ENCODE measurements at places on chromosomes 5 and 9. TPM values are rescaled to one million over a fixed set of nuclear protein-coding genes. Genes with fewer than 3 reads are reported as not detected.
A peak's percentile ranks its signal among the peaks of the same experiment; 100 is the strongest.

IL13 gene
- not detected for total RNA-seq

DNA sequence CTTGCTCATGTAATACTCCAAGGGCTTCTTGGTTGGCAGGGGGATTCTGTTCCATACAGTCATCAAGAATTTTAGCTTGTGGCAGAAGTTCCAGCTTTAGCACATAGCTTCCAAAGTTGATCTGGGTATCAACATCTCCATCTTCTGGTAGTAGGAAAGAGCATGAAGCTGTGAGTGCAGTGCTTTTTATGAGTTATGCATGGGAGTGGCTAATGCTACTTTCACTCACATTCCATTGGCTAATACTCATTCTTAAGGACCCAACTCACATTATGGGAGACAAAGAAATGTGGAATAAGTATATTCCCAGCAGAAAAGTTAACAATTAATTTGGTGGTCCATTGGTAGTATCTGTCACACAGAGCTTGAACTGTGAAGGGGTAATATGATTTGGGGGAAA is 194.2 kb upstream of the CHD1 start:
- DNase-seq: no peak

CCDC183 gene
- 20.0 TPM for total RNA-seq

DNA sequence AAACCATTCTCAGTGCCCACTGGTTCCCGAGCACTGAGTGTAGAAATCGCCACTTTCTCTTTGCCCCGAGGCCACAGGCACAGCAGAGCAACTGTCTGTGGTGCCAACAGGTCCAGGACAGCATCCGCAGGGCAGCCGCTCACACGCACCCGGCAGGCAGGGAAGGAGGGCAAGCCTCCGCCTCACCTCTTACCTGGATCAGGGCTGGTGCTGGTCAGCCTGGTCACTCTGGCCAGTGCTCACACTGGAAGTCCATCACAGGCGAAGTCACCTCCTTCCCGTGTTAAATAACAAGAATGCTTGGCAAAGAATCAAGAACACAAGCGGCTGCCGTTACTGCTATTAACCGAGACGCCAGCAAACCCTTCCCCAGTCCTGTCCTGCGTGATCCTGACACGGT is 13.7 kb downstream of the DIPK1B start:
- no peak for DNase-seq

DNA sequence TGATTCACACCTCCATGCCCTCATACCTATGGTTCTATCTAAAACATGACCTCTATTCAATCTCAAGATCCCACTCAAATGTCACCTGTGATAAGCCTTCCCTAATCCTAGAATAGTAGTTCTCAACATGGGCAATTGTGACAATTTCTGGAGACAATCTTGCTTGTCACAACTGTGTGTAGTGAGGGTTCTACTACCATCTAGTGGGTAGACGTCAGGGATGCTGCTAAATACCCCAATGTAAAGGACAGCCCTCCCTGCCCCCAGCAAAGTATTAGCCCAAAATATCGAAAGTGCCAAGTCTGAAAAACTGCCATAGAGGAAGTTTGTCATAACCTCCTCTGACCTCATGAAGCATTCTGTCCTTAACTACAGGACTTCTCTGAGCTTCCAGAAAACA is 32.0 kb downstream of the TBCA start:
- DNase-seq: no peak

GRCh38 chr5:91103353-91104061 is 279.6 kb downstream of the ARRDC3 start:
- DNase-seq: no peak

GRCh38 chr9:124248960-124249359 is 8.8 kb upstream of the NEK6 start:
- no peak for DNase-seq

DNA sequence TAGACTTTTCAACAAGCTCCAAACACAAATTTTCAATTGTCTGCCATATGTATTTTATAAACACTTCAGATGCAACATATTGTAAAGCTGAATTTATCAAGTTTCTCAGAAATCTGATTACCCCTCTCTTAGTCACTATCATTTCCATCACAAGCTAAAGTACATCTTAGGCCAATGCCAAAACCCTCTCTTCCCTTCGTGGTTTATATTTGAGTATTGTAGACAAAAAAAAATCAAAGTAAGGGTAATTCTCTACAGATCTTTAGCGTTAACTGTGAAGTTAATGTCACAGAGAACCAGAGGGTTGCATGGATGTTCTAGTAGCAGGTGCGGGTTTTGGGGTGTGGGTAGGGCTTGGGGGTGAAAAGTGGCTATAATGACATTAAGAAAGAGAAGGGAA is 387.7 kb upstream of the PTGER4 start:
- no peak for DNase-seq

GRCh38 chr9:77013206-77013931 is 6.1 kb upstream of the FOXB2 start:
- DNase-seq: no peak

DNA sequence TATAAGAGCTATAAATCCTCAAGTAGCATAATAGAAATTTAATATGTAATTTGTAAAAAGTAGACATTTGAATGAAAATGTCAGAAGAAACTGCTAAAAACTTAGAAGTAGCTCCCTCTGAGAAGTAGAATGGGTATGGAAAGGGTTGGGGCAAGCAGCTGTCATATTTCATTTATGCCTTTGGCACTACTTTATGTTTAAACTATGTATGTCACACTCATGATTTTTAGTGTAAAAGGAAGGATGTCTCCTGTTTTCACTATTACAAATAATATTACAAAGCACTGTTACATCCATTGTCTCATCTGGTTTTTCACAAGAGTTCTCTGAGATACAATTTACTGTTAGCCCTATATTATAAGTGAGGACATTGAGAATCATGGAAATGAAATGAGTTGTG is 96.3 kb upstream of the ZNF462 start:
- no peak for DNase-seq

GRCh38 chr5:35483780-35484179 is 133.9 kb upstream of the SPEF2 start:
- DNase-seq: no peak

GRCh38 chr9:4082948-4083347 is 216.9 kb downstream of the GLIS3 start:
- no peak for DNase-seq

GRCh38 chr9:121946465-121946864 is 146.6 kb downstream of the TTLL11 start:
- no peak for DNase-seq

KCNN2 gene
- 0.69 TPM for total RNA-seq

DNA sequence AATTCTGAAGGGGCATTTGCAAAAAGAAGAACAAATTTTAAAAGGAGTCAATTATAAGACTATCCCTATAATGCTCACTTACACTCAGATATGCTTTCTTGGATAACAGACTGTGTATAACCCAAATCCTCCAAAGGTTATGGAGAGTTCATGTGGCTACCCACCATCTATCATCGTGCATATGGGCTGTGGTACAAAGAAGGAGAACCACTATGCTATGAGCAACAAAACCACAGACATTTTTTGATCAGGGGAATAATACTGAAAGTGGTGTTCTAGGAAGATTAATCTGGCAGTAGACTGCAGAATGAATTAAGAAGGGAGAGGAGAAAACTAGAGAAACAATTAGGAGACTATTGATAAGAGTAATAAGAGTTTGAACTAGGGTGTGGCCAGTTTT is 16.8 kb downstream of the NR3C1 start:
- DNase-seq: no peak

GRCh38 chr5:32951878-32952277 is 240.8 kb downstream of the NPR3 start:
- no peak for DNase-seq

- peak; percentile 66 for DNase-seq
These were observed 69.0 kb downstream of the TRIO start for GRCh38 chr5:14211818-14212803.

FST gene
- 3.2 TPM for total RNA-seq

DNA sequence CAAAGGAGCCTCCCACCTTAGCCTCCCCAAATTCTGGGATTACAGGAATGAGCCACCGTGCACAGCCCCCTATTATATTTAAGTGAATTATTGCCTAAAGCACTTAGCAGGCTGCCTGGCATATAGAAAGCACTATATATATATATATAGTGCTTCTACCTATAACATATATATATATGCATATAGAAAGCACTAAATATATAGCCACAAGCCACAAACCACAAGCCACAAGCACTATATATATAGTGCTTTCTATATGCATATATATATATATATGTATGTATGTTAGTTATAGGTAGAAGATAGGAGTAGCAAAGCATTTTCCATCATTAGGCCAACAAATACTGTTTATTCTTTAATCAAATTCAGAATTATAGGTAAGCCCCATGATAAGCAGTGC is 185.8 kb downstream of the CWC27 start:
- no peak for DNase-seq

DNA sequence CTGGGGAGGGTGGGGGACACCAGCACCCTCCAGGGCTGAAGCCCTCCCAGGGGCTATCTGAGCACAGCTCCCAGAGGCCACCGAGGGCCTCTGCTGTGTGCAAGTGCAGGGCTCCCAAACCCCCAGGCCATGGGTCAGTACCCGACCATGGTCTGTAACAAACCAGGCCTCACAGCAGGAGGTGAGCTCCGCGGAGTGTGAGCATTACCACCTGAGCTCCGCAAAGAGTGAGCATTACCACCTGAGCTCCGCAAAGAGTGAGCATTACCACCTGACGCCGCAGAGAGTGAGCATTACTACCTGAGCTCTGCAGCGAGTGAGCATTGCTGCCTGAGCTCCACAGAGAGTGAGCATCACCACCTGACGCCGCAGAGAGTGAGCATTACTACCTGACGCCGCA is 152.9 kb upstream of the IRX2 start:
- no peak for DNase-seq

- DNase-seq: no peak
These were observed 547.0 kb upstream of the COX7C start for GRCh38 chr5:86070719-86071118.

GRCh38 chr5:155651-156410 is 35.5 kb upstream of the LRRC14B start:
- peak; percentile 7 for DNase-seq

GRCh38 chr9:97633859-97634490 is 354 bp downstream of the NCBP1 start:
- no peak for DNase-seq

PTGR1 gene
- total RNA-seq: 55.6 TPM
